Fibroblast of the aortic adventitia (primary cell): ENCODE measurements at places on chromosomes 2 and 18. TPM values are rescaled to one million over a fixed set of nuclear protein-coding genes. Genes with fewer than 3 reads are reported as not detected.

DNA sequence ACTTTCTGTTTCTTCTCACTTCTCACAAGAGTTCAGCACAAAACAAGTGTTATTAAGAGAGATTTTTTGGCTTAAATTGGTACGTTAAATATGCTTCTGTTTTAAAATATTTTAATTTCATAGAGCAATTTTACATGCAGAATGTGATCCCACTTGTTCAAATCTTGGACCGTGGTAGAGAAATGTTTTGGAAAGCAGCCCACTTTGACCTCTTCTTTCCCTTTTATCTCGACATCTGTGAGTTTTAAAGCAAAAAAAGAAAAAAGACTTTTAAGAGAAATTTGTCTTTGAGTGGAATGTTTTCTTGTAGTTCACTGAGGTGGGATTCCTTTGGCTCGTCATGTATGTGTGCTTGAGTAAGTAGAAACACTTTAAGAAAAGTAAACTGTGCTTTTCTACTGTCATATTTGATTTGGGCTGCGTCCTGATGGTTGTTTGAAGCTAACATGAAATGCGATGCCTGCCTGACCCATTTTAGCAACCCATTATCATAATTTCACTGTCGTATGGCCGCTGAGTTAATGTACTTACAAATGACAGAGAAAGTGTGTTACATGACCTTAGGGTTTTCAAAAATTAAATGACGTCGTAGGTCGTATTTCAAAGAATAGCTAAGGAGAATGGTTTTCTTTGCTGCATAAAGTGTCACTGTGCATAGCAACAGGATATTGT, 54.5 kb downstream of the TSHZ1 start:
- peak; percentile 14 for DNase-seq

DNA sequence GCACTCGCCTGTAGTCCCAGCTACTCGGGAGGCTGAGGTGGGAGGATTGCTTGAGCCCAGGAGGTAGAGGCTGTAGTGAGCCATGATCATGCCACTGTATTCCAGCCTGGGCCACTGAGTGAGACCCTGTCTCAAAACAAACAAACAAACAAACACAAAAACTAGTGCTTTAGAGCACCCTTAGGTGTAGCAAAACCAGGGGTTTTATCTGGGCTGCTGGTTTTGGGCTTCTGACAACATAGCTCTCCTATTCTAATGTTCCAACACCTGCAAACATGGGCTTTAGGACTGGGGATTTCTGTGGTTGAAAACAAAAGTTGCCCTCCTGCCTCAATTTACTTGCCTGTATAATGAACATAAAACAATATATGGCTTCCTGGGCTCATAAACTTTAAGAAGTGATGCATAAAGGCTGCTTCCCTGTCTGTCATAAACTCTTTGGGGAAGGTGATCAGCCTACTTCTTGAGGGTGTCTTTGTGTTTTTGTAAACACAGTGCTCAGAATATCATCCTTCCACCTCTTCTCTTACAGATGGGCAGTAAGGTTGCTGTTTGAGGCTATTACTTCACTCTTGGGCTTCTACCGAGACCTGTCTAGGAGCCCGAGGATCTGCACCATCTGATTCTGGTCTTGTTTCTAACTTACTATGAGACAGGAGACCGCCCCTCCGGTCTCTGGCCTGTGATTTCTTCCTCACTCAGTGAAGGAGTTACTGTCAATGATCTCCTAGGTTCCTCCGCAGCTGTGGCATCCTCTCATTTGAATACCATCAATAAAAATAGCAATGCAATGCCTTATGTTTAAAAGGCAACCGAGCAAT, 246.5 kb downstream of the MYCN start:
- DNase-seq: no peak

GRCh38 chr18:2917259-2918047, 70.6 kb downstream of the EMILIN2 start:
- DNase-seq: no peak

DNA sequence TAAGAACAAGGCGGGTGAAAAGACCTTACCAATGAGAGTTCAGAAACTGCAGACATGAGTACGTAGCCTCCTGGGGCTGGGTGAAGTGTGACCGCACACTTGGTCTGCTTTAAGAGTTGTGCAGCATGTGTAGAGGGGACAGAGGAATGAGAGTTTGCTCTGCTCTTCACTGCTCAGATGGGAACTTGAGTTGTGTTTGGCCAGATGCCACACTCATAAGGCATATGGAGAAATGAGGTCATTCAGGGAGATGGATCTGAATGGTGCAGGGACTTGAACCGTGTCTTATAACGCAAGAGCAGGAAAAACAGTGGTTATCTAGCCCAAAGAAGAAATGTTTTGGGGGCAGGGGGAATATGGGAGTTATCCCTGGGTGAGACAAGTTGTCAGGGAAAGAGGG, 273.8 kb upstream of the LYPD1 start:
- DNase-seq: peak; percentile 12

- DNase-seq: peak; percentile 99
Observed at GRCh38 chr2:112301171-112301584, 25.8 kb downstream of the ZC3H6 start.

DNA sequence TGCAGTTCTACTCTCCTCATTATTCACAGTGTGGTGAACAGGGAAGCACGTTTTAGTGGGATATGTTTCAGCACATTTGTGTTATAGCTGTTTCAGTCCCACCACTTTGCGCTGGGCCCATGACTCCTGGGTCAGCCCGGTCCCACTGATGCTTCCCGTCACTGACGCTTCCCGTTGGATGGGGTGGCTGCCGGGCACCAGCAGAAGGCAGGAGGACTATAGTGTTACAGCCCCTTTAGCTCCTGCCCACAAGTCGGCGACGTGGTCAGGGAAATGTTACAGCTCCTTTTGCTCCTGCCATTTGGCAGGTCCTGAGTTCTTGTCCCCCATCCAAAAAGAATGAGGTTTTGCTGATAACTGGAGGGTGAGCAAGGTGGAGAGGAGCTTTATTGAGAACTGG, 732.2 kb downstream of the NR4A2 start:
- no peak for DNase-seq

DNA sequence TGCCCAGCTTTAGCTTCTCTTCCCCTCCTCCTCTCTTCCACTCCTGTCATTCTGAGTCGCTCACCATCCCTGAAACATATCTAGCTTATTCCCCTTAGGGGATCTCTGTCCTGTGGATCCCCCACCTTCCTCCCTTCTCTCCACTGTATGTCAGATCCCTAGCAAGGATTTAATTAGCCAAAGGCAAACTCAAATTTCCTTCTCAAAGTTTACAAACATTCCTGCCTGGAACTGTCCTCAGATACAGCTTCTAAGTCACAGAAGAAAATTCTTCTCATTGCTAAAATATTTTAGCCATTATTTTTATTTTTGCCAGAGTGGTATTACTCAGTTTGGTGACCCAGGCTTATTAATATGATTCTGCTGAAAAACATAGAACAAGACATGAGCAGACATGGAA, 315.3 kb downstream of the CYP26B1 start:
- DNase-seq: no peak

GRCh38 chr2:221753401-221753800, 181.3 kb upstream of the EPHA4 start:
- no peak for DNase-seq

- no peak for DNase-seq
Observed at GRCh38 chr2:121094845-121095244, 190.2 kb downstream of the TFCP2L1 start.

GRCh38 chr2:127106457-127106990, 430 bp downstream of the BIN1 start:
- DNase-seq: peak; percentile 25

EFEMP1 gene
- total RNA-seq: 652 and 1,009 TPM in 2 replicates

CIB4 gene
- not detected in 2 replicates for total RNA-seq

COL6A3 gene
- total RNA-seq: 1,372 and 1,478 TPM in 2 replicates

FER1L5 gene
- 0.18 and 0.98 TPM in 2 replicates for total RNA-seq

AQP12B gene
- not detected in 2 replicates for total RNA-seq

FAM237A gene
- total RNA-seq: not detected in 2 replicates
